ENCODE measurements at places on chromosomes 7 and 10.

GRCh38 chr7:4177001-4177400, 505.1 kb upstream of the FOXK1 start:
- DNase-seq = no peak

DNA sequence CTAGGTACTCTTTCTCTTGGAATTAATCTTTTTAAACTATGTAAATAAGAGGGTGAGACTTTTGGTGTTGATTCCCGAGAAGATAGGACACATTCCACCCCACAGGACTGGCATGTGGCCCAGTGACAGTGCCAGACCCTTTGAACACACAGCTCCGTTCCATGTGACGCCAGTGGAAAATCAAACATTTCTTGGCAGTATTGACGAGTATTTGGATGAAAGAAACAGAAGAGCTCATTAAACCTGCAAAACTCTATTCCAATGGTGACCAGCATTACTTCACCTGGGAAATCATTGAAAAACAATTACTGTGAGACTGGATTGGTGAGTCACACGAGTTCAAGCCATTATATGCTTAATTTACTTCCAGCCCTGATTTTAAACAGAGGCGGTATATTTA, 25.8 kb downstream of the AKR1E2 start:
- no peak for DNase-seq

DNA sequence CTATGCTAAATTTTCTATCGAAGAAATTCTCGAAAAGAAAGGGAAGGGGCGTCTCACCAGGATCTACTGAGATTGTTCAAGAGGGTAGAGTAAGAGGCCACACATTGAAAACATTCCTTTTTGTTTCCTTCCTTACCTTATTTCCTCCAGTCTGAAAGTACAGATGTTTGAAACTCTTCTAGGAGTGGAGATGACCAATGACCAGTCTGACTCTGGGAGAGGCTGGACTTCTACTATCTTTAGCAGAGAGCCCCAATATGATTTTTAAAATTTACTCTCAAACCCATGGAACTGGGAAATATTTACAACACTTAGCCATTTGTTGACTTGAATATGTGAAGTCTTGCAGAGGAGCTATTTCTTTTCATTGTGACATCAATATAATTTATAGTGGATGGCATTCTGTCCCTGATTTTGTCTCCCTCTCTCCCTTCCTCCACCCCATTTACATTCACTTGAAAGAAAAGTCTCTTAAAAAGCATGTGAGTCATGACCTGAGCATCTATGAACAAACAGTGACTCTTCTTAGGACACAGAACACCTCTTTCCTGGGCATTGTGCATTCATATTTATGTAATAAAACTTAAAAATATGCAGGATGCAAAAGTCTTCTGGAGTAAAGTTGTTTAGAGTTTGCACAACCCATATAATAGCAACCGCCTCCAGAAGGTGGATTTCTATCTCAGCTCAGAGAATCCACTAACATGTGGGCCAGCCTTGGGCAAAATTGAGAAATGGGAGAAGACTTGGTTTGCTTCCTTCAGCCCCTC, 31.2 kb upstream of the BMPER start:
- no peak for DNase-seq

- DNase-seq = no peak
These were observed 368.1 kb downstream of the RPS24 start for GRCh38 chr10:78401624-78402367.

GRCh38 chr10:67770537-67770936, 67.5 kb downstream of the DNAJC12 start:
- no peak for DNase-seq

- no peak for DNase-seq
These were observed 2.5 kb downstream of the TCF7L2 start for GRCh38 chr10:112952282-112953173.

- no peak for DNase-seq
These were observed 108.7 kb upstream of the INSIG1 start for GRCh38 chr7:155188821-155189581.

- DNase-seq = no peak
These were observed 642.2 kb downstream of the SH2D4B start for GRCh38 chr10:81179805-81180452.

- DNase-seq = no peak
These were observed 101.4 kb downstream of the MTPAP start for GRCh38 chr10:30247704-30248103.

DNA sequence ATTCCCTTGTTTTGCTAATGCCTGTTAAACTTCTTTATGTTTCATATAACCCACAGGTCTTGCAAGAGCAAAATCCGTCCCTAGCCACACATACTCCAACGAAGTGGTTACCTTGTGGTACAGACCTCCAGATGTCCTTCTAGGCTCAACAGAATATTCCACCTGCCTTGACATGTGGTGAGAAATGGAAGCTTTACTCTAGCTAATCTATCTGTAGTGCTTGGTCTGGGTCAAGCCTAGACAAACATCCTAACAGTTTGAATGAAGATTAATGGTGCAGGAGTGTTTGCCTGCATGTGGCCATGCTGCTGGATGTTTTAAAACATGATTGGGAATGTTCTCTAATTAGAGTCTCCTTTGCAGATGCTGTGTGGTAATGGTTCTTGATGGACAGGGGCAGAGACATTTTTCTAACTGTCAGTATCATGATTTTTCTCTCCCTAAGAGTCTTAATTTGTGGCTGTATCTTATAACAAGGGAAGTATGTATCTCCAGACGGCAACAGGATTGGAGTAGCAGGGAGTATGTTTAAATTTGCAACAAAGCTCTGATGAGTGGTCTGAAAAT, 308.5 kb upstream of the FZD1 start:
- DNase-seq = no peak

All from cortex of kidney (tissue), 1 donor.